Osteoblast (primary cell): ENCODE measurements at places on chromosomes 2 and 18.
A peak's percentile ranks its signal among the peaks of the same experiment; 100 is the strongest.

DNA sequence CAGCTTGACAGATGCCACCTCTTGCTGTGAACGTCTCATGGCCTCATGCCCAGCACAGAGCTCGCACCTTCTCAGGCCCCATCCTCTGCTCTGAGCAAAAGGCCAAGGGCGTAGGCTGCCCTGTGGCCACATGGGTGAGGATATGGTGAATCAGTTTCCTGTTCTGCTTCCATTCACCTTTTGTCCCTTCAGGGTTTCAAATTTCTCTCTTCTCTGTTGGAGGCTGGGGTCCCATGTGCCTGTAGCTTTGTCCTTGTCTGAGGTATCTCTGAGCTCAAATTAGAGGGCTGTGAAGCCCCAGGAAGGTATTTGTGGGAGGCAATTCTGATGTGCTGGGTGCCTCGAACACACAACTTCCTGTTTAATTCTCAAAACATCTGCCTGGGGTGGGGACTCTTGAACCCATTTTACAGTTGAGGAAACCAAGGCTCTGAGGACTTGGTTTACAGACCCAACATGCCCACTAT lies 29.0 kb downstream of the ZAP70 start:
- no peaks in the 10 kb centered on the region for H3K36me3 ChIP-seq
- no peak overlapping the region for H3K4me3 ChIP-seq
- DNase-seq, result peak; percentile 65
- H3K4me1 ChIP-seq, result no peaks in the 10 kb centered on the region

DNA sequence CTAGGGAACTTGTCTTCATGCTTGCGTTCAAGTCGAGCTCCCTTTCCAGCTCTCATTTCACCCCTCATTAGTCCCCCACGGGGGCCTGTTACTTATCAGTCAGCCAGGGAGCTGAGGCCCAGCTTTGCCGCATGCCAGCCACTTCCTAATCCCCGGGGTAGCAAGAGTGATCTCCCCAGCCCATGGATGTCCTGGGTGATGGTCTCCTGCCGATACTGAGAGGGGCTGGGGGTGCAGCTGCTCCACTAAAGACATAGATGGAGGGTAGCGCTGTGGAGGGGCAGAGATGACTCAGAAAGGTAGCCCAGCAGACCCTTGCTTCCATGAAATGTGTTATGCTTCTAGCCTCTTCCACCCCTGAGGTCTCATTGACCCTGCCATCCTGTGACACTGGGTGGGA lies 314.0 kb upstream of the EPAS1 start:
- no peaks in the 10 kb centered on the region for H3K36me3 ChIP-seq
- DNase-seq, result no peak
- H3K4me3 ChIP-seq, result no peak overlapping the region
- no peaks in the 10 kb centered on the region for H3K27me3 ChIP-seq
- no peaks in the 10 kb centered on the region for H3K4me1 ChIP-seq

GRCh38 chr2:41483226-41483625 lies 564.6 kb upstream of the PKDCC start:
- DNase-seq, result no peak
- H3K36me3 ChIP-seq, result no peaks in the 10 kb centered on the region
- H3K4me3 ChIP-seq, result no peak overlapping the region
- no peak overlapping the region for H3K27ac ChIP-seq
- H3K4me1 ChIP-seq, result no peaks in the 10 kb centered on the region

DNA sequence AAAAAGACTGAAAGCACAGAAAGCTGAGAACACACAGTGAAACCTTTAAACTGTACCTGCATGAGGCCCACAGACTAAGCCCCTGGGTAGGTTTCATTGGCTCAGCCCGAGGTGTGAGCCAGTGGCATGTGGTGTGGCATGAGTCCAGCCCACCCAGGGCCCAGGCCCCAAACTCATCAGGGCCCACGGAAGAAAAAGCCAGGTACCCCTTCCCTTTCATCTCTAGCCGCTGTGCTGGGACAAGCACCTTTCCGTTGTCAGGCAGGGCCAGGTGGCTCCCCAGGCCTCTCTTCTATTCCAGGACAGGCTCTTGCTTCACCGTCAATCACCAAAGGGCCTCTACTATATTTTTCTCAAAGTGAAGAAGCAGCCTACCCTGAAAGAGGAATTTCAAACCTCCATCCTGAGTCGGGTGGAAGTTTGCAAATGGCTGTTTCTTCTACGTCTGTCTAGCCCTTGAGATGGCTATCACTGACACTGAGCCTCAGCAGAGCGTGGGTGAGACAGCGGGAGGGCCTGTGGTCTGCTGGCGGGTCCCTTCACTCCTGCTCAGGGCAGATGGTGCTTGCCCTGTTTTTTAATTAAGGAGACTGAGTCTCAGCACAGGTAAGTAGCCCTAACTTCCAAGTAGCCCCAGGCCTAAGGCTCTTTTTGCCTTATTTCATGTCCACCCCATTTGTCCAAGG lies 8.6 kb downstream of the DNAJB2 start:
- H3K4me1 ChIP-seq, result peaks cover 21% of the 10 kb centered on the region
- H3K4me3 ChIP-seq, result no peak overlapping the region
- peaks cover 16% of the 10 kb centered on the region for H3K36me3 ChIP-seq

GRCh38 chr2:94871226-94872087 lies at the start of gene TEKT4:
TEKT4 (plus strand) TSS chr2:94871430; CDS start chr2:94871580, 150 bp downstream.
- H3K4me3 ChIP-seq, result no peak within 1 kb of the TSS
- H3K36me3 ChIP-seq, result no peaks in the 10 kb centered on the region
- H3K27me3 ChIP-seq, result no peaks in the 10 kb centered on the region
- peak; percentile 69 for DNase-seq

DNA sequence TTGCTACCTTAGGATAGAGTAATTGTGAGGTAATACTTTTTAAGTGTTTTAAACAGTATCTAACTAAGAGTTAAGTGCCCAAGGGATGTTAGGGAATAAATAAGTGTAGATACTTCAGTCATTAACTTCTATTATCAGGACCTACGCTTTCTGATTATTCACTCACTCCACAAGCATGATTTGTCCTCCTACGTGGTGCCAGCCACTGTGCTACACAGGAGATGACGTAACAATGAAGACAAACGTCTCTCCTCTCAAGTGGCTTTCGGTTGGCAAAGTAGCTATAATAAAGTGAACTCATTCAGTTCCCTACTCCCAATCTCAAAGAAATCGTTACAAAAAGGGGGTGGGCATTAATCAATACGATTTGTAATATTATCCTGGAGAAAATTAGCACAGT lies 100.9 kb upstream of the SETBP1 start:
- H3K4me3 ChIP-seq, result peak overlapping the region; percentile 11
- H3K36me3 ChIP-seq, result no peaks in the 10 kb centered on the region
- H3K4me1 ChIP-seq, result peaks cover 16% of the 10 kb centered on the region
- DNase-seq, result peak; percentile 47

- no peak for DNase-seq
- H3K4me3 ChIP-seq, result no peak overlapping the region
- no peaks in the 10 kb centered on the region for H3K36me3 ChIP-seq
- H3K4me1 ChIP-seq, result peaks cover 7% of the 10 kb centered on the region
- no peaks in the 10 kb centered on the region for H3K27me3 ChIP-seq
These were observed 54.8 kb downstream of the C2orf76 start for GRCh38 chr2:119311831-119312230.

DNA sequence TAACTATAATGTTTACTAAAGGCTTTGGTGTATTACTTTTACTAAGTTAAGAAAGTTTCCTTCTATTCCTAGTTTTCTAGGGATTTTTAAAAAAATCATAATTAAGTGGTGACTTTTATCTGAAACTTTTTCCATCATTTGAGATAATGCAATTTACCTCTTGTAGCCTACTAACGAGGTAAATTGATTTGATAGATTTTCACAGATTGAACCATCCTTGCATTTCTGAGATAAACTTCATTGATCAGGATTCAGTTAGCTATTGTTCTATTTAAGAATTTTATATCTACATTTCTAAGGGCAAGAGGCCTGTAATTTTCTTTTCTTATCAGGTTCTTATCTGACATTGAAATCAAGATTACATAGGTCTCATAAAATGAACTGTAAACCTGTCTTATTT lies 178.1 kb downstream of the MIB1 start:
- no peak overlapping the region for H3K4me3 ChIP-seq
- H3K27ac ChIP-seq, result no peak overlapping the region
- no peak for DNase-seq
- no peaks in the 10 kb centered on the region for H3K4me1 ChIP-seq

- peaks cover 9% of the 10 kb centered on the region for H3K36me3 ChIP-seq
- H3K27ac ChIP-seq, result no peak overlapping the region
- no peaks in the 10 kb centered on the region for H3K27me3 ChIP-seq
- DNase-seq, result no peak
- peaks cover 5% of the 10 kb centered on the region for H3K4me1 ChIP-seq
These were observed 2.5 kb downstream of the DYNC2LI1 start for GRCh38 chr2:43776324-43776723.

GRCh38 chr2:230872968-230873660 lies 8.4 kb downstream of the ITM2C start:
- H3K36me3 ChIP-seq, result no peaks in the 10 kb centered on the region
- H3K27me3 ChIP-seq, result no peaks in the 10 kb centered on the region
- no peak overlapping the region for H3K27ac ChIP-seq
- H3K4me3 ChIP-seq, result no peak overlapping the region
- DNase-seq, result peak; percentile 37
- no peaks in the 10 kb centered on the region for H3K4me1 ChIP-seq

DNA sequence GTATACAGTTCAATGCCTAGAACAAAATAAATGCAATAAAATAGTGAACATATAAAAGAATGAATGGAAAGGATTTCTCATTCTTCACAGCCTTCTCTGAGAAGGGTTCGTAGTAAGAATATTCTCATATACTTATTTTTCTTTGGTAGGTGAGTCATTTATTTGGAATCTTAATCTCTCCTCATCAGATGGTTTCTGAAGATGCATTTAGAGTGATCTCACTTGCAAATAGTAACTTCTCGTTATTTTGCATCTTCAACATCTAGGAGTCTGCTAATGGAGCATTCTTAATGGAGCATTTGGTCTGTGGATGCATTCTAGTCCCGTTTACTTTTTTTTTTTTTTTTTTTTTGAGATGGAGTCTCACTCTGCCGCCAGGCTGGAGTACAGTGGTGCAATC lies 3.9 kb downstream of the UBXN4 start:
- peak; percentile 89 for DNase-seq
- H3K36me3 ChIP-seq, result peaks cover 17% of the 10 kb centered on the region
- H3K27me3 ChIP-seq, result no peaks in the 10 kb centered on the region
- H3K4me3 ChIP-seq, result no peak overlapping the region
